Uterus (tissue), 4 donors: ENCODE measurements at places on chromosomes 3 and 15.

DNA sequence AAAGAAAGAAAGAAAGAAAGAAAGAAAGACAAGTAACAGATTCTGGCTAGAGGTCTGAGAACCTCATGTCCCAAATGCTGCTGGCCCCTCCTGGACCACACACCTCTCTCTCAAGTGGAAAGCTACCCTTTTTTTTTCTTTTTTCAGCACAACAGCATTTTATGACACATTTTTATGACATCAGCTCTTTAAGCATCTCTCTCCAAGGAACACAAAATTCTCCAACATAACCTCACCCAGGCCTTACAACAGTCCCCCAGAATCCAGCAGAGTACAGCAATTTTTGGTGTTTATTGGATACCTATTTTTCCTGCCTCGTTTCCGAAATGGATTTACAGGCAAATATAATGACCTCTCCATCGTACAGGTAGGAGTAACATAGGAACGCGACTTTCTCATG, 11.2 kb upstream of the NTRK3 start:
- no peak for DNase-seq

- DNase-seq = no peak
These were observed 58.3 kb upstream of the GADL1 start for GRCh38 chr3:30952786-30953185.

DNA sequence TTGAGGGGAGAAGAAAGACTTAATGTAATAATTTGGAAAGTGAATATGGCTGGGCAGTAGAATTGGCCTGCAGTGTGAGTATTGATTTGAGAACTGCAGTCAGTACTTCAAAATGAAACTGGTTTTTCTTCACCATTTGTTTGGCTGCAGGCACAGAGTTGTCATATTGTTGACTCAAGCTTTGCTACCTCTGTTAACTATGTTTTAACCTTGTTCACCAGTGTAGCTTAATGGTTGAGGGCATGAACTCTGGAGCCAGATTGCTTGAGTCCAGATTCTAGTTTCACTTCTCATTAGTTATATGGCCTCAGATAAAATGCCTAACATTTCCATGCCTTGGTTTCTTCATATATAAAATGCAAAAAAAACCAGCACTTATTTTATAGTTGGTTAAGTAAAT, 64.1 kb downstream of the CFAP44 start:
- no peak for DNase-seq

DNA sequence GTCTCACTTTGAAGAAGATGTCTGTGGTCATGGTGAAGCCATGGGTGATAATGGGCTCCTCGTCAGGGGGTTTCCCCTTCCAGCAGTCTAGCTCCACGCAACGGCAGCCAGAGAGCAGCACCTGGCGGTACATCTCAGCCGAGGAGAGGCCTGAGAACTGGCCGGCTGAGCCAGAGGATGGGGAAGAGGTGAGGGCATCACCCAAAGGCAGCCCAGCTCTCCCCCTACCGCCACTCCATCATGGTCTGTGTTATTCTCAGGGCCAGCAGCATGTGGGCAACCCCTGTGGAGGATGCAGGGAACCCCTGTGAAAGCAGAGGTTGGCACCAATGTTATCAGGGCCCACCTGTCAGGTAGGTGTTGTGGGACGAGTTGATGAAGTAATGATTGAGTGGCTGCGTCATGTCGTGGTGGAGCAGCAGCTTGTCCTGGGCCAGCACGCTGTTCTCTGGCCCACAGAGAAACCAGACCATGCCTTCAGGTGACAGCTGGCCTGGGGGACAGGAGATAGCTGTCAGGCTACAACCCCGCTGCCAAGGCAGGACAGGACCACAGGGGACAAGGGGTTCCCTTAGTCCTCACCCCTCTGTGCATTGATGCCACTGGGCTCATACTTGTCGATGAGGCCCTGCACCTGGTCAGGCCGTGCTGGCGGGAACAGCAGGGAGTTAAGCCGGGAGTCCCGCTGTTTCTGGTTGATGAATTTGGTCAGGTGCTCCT, 9.4 kb downstream of the PLCB2 start:
- DNase-seq = no peak

GRCh38 chr3:11549580-11550140, 94.1 kb downstream of the VGLL4 start:
- DNase-seq = no peak

DNA sequence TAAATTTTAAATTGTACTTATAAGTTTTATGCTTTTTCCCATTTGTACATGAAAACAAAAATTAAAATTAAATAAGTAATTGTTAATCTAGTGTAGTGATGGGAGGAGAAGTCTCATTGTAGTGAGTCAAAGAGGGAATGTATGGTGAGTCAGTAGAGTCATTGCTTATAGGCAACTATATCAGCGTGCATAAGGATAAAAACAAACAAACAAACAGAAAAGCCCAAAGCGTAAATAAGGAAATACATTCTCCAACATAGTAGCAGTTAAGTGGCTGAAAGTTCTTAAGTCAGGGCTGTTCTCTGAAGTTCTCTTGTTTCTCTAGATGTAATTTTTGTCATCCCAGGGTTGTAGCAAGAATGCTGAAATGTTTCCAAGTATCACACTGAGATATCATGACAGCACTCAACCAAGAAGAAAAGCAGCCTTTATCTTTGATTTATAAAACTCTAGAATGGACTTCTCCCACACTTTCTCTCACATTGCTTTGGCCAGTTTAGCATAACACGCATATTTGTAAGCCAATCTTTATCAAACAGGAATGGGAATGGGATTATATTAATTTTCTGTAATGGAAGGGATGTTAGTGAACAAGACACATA, 184.1 kb upstream of the TP63 start:
- no peak for DNase-seq

DNA sequence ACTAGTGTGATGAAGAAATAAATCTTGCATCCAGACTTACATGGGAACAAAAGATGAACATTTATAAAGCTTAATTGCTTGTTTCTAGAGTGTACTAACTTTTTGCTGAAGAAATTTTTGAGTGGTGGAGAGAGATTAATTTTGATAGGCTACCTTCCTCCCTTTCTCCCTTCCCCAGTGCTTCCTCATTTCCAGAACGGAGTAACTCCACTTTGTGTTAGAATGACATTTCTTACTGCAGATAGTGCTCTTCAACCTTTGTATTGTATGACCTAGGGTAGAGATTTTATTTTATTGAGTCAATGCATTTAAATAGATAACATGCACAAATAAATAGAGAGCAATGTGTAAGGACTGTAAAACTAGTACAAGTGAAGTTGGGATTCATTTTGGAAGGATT, 1.9 kb downstream of the ATP1B3 start:
- no peak for DNase-seq

GRCh38 chr3:16428612-16429011, 84.9 kb downstream of the RFTN1 start:
- DNase-seq = no peak

DNA sequence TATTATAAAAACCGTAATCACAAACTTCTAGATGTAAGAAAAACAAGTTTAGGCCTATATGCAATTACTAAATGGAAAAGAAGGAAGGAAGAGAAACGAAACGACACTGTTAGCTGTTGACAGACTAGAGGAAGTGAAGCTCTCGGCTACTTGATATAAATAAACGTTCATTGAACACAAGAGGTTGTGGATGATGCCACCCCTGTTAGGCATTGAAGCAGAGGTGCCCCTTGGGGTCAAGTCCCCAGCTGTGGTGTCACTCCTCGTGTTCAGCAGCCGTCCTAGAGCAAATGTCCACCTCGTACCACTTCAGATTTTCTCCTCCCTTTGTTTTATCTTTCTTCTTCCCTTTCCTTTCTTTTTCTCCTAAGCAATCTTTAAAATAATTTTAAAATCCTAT, 146.5 kb upstream of the UBE2E1 start:
- DNase-seq = no peak

DNA sequence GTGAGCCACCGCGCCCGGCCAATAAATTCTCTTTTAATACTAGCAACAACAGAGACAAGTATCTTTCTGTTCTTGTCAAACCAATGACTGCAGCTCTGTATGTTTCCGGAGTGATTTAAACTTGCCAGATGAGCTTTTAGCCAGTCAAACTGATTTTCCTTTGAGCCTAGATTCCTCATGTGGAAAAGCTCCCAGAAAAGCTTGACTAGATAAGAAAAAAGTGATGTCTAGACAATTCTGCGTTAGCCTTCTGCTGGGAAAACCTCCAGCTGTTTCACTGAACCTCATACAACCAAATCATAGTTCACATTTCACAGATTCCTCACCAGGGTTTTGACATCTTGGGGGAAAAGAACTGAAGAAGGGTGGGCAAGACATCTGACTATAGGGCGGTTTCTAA, 78.6 kb downstream of the MAGI1 start:
- DNase-seq = no peak

- no peak for DNase-seq
These were observed 51.8 kb downstream of the TMEM108 start for GRCh38 chr3:133089906-133090485.

DNA sequence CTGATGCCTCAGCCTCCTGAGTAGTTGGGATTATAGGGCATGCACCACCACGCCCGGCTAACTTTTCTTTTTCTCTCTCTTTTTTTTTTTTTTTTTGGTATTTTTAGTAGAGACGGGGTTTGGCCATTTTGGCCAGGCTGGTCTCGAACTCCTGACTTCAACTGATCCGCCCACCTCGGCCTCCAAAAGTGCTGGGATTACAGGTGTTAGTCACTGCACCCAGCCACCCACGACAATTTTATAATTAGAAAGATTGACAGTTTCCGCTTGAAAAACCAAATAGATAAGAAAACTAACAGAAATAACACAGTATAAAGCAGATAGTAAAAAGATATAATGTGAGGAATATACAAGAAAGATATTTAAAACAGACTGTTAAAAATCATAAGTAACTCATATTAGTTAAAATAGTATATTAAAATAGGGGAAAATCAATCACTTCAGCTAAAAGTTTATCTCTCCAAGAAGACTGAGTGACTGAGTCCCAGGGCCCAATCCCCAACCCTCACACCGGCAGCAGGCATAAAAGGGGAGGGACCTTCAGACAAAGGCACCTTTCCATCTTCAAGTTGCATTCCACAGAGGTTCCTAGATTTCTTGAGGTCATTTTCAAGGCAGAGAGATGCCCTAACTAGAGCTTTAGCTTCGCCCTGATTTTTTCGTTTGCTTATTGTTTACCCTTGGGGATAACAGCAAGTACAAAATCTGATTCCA, 1.4 kb upstream of the WHAMM start:
- DNase-seq = no peak

DNA sequence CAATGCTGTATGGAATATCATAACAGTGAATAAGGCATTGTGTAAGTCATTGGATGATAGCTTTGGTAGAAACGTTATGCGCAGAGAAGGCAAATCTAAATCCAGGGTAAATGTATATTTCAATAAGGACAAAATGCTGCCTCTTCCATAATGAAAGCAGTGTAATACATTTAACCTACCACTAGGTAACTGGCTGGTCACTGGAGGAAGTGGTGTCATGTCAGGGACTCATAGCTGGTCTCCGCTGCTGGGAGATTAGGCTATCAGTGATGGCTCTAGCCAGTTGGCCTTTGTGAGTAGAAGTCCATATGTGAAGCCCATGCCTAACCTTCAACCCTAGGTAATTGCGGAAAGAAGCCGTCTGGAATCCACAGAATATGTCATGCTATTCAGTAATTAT, 140.9 kb downstream of the NLGN1 start:
- DNase-seq = no peak

DNA sequence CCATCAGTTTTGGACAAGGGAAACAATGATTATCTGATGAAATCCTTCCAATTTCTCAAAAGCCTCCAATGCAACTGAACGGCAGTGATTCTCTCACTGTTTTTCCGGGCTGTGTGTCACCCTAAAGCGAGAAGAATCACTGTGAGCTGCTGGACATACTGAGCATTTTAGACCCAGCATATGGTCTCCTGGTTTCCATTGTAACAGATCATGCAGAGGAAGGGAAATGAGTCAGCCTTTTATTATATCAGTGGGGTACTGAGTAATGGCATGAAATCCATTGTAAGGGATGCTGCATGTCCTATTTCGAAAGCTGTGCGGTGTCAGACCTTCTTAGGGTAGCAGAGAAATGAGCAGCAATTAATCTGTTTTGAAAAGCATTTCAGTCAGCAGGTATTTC, 287.1 kb downstream of the IL5RA start:
- DNase-seq = no peak

GRCh38 chr3:111156517-111156916, 84.9 kb downstream of the NECTIN3 start:
- no peak for DNase-seq

GRCh38 chr3:95926904-95927501, 887.4 kb upstream of the EPHA6 start:
- no peak for DNase-seq

DNA sequence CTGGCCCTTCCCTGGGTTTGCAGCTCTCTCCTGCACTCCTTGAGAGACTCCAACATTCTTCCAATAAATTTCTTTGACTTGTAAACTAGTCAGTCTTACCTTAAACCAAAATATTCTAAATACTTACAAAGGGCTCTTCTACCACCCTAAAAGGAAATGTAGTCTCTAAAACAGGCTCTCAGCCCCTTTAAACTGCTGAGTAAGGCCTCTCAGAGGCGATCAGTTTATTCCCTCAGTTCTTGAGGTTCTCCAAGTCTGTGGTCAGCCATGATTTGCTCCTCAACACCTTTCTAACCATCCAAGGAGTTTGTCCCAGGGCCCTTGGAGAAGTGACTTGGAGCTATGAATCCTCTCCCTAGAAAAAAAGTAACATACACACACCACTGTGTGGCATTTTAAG, 64.8 kb downstream of the WHAMM start:
- no peak for DNase-seq

DNA sequence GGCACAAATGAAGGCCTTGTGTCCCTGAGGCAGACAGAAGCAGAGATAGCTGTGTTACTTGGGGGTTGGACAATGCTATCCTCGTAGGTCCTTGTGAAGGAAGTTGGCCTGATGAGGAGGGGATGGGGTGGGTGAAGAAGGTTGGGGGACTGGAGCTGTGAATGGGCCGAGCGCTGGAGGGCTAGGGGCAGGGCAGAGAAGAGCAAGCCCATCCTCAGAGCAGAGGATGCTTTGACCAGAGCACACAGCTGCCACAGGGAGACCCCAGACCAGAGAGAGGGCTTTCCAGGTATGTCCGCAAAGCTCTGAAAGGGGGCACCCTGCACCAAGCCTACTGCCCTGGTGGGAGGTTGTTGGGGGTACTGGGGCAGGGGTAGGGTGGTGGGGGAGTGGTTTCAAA, 5.7 kb upstream of the TBC1D2B start:
- DNase-seq = no peak

DNA sequence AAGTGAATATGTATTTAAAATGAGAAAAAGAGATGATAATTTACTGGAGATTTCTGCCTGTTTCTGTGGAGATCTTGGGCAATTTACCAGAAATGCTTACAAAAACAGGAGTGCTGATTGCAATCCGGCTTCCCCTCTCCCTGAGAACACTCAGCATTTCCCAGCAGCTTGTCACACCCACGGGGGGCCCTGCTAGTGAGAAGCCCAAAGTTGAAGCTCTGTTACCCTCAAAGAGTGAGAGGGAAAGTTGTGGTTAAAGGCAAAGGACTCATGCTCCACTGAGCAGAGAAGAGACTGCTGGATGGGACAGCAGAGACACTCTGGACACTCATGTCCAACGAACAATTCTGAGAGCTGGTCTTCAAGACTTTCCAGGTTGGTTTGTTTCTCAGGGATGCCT, 2.9 kb downstream of the MCTP2 start:
- DNase-seq = no peak
